NCI-H1436 treated with DMSO at 0.1 percent for 48 hours (cell line): ENCODE measurements at places on chromosomes 1 and 21.
A peak's percentile ranks its signal among the peaks of the same experiment; 100 is the strongest.

DNA sequence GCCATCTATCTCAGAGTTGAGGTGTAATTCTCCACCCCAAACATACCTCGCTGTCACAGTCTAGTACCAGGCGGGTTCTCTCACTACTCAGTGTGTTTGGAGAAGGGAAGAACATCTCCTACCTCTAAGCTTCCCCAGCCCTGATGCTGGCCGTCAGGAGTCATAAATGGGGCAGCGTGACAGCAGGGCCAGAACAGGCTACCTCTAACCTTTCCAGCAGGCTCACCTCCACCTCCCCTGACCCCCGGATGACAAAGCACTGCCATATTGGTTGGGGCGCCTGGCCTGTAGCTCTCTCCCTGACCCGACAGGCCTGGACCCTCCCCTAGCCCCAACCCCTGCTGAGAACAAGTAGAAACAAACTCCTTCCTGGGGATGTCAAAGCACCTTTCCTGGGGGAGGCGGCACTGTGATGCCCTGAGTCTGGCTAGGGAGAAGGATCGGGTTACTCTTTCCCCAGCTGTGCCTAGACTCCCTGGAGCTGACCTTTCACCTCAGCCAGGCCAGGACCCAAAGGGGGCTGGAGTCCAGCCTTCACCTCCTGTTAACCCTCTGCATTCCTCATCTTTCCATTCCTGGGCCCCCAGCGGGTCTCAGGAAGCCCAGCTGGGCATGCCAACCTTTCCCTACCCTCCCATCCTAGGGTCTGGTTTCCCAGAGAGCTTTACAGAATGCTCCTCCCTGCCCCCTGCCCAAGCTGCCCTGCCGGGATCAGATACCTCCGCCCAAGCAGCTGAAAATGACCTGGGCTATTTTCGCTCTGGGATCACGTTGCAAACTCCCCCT lies 34.2 kb downstream of the AHDC1 start:
- DNase-seq, result no peak

DNA sequence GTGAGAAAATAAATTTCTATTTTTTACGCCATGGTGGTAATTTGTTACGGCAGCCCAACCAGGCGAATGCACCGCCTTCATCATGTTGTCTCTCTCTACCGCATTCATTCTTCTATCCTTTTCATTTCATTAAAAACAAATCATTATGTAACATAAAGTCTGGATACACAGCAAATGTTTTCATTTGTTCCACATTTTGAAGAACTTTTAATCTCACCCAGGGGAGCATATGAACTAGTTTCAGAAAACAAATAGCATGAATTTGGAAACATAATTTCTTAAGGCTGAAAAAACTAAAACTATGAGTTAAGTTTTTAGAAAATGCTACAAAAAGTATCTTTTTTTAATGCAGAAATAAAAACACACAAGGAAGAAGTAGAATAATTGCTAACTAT lies 11.2 kb upstream of the OR2B11 start:
- DNase-seq, result no peak

- DNase-seq, result no peak
These were observed 33.6 kb downstream of the PRDM16 start for GRCh38 chr1:3102641-3103040.

DNA sequence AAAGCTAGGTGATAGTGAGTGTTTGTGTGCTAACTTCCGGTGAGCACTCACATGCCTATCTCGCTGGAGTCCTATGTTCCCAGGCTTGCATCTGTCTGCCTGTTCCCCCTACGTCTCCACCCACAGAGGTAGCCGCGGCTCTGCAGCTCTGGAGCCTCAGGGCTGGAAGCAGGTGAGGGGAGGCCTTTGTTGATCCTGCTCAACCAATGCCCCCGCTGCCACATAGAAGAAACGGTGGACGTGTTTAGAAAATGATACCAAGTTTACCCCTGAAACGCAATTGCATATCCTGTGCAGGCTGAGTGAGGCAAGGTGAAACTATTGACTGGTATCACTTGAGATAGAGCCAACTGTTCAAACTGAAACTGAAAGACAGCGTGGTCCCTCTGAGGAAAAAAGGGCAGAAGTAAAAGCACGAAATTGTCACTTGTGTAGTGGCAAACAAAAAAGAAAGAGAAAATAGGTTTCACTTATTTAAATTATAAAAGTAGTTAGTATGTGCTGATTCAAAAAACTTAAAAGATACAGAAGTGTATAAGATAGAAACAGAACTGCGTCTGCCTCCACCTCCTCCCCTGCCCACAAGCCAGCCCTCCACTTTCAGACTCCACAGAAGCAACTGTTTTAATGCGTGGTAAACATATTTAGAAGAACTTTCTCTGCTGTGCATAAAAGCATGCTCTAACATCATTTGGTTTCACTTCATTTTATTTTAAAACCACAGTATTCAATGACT lies 38.6 kb upstream of the ETS2 start:
- no peak for DNase-seq

- DNase-seq, result no peak
These were observed 25.8 kb downstream of the SSBP3 start for GRCh38 chr1:54380290-54380882.

DNA sequence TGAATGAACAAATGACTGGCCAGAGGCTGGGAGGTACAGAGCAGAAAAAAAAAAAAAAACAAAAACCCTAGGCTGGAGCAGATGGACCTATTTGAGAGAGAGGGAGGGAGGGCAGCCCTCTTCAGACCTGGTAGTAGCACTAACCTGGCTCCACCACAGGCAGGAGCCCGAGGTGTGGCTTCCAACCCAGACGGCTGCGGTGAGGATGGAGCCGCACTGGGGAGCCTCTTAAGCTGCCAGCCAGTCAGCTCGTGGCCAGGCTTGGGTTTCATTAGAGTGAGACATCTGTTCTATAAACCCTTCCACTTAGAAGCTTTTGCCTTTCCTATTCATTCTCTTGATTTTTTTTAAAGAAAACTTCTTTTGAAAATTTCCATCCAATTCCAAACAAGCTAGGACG lies 16.8 kb downstream of the LGR6 start:
- DNase-seq, result no peak

- no peak for DNase-seq
These were observed 20.0 kb downstream of the CEP170 start for GRCh38 chr1:243234978-243235647.

GRCh38 chr1:109114342-109114674 lies 393 bp downstream of the ELAPOR1 start:
- DNase-seq, result no peak

DNA sequence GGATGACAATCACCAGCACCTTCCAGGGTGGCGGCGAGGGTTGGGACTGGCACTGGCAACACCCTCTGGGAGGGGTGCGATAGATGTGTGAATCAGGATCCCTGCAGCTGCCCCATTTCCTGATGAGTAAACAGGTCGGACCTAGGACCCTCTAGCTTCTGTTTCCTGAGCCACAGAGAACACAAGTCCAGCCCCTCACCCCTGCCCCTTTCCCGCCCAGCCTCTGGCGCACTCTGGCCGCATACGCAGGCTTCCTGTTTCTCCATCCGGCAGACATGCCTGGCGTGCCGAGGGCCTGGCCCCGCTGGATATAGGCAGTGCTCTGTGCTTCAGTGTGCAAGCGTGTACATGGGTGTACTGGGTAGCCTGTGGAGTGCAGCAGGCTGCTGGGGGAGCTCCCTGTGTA lies 4.6 kb downstream of the PEAR1 start:
- DNase-seq, result no peak

GRCh38 chr1:79714664-79715063 lies 708.1 kb upstream of the ADGRL4 start:
- no peak for DNase-seq

DNA sequence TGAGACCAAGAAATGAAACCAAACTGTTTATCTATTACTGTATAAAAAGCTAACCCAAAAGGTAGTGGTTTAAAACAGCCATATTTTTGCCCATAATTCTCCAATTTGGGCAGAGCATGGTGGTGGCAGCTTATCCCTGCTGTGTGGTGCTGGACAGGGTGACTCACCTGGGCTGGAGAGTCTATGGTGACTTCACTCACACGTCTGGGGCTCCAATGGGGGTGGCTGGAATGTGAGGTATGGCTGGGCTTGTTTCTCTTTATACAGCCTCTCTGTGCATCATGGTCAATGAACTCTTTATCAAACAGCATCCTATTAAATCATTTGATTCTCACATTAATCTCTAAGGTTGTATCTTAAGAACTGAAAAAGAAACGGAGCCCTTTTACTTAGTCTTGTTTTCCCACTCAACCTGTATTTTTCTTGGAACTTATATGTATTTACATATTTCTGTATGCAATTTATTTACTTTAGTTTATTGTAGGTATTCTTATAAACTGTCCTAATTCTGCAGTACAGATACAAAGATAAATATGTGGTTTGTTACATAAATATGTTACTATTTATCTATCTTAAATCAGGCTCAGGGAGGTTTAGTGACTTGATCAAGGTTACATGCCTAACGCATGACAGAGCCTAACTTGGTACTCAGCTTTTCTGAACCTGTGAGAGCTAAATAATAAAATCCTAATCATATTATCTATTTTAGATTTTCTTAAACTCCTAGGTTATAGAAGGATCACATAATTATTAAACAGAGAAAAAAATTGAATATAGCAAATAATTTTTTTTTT lies 37.5 kb upstream of the WLS start:
- DNase-seq, result no peak

DNA sequence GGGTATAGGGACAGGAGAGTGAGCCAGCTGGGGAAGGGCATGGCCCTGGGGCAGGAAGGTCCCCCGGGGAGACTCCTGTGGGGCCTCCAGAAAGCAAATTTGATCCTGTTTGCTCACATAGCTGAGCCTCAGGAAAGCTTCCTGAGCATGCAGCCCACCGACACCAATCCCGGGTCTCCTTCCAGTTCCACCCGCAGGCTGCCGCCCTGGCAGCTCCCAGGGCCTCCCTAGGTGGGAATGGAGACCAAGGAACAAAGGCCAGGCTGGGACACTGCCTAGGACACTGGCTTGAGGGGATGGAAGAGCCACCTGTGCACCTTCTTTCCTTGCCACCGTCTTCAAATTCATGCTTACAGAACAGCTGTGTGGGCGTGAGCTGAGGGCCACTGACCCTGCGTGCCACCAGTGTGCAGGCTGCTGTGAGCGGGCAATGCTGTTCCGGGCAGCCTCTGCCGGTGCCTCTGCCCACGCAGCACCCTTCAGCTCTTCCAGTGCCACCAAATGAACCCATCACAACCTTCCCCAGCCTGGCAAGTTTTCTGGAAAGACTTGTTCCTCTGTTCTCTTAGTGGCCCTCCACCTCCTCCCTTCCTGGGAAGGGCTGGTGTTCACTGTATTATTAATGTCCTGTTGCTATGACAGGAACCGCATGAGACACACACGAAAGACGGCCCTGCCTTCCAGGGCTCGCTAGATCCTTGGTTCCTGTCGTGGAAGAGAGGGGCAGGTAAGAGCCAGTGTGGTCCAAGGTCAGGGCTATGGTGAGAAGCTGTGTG lies 53.6 kb downstream of the ACBD3 start:
- DNase-seq, result no peak

DNA sequence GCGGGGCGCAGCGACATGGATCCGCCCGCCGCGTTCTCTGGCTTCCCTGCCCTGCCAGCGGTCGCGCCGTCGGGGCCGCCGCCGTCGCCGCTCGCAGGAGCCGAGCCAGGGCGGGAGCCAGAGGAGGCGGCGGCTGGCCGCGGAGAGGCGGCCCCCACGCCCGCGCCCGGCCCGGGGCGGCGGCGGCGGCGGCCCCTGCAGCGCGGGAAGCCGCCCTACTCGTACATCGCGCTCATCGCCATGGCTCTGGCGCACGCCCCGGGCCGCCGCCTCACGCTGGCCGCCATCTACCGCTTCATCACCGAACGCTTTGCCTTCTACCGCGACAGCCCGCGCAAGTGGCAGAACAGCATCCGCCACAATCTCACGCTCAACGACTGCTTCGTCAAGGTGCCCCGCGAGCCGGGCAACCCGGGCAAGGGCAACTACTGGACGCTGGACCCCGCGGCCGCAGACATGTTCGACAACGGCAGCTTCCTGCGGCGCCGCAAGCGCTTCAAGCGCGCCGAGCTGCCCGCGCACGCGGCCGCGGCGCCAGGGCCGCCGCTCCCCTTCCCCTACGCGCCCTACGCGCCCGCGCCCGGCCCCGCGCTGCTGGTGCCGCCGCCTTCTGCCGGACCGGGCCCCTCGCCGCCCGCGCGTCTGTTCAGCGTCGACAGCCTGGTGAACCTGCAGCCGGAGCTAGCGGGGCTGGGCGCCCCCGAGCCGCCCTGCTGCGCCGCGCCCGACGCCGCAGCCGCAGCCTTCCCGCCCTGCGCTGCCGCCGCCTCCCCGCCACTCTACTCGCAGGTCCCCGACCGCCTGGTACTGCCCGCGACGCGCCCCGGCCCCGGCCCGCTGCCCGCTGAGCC lies 459 bp downstream of the FOXE3 start:
- no peak for DNase-seq

DNA sequence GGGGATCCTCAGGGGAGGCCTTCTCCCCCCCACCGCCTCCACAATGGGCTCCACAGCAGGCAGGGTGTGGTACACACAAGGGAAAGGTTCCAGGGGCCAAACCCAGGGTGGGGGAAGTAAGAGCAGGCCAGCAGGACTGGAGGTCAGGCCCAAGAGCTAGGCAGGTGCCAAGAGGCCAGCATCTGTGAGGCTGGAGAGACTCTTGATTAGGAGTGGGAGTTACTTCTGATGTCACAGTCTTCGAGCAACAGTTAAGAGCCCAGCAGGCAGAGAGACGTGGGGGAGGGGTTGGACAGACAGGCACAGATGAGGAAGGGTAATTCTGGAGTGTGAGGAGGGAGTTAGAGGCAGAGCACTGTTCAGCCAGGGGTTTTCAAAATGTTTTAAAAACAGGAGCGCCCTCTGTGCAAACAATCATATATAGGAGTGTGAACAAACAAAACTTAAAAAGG lies 55.8 kb downstream of the SLC9A1 start:
- peak; percentile 82 for DNase-seq

- peak; percentile 55 for DNase-seq
These were observed 5.7 kb downstream of the KRTCAP2 start for GRCh38 chr1:155167166-155168104.

DNA sequence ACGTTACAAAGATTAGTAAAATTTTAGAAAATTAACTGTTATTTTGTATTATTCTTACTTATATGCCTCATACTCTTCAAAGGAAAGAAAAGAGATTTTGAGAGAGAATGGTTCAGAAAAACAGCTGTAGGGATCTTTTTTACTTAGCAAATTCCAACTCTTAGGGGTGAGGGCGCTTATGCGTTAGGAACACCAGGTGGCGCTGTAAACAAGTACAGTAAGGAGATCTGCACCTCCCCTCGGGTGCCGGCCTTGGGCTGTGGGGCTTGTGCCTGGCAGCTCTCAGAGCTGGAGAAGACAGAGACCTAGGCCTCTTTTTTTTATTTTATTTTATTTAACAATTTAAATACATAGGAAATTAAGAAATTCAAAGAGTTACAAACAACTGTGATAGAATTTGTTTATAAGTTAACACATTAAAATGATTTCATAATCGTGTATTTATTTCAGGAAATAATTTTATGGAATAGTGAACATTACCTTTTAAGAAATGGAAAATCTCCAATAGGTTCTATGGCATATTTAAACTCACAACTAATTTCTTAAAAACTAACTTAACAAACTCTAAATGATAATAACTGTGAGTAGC lies 32.6 kb downstream of the UTP25 start:
- DNase-seq, result no peak
